ENCODE measurements at places on chromosomes 1 and 21.
A peak's percentile ranks its signal among the peaks of the same experiment; 100 is the strongest.

GRCh38 chr1:236465231-236465958 lies 58.4 kb upstream of the LGALS8 start:
- DNase-seq: no peak

DNA sequence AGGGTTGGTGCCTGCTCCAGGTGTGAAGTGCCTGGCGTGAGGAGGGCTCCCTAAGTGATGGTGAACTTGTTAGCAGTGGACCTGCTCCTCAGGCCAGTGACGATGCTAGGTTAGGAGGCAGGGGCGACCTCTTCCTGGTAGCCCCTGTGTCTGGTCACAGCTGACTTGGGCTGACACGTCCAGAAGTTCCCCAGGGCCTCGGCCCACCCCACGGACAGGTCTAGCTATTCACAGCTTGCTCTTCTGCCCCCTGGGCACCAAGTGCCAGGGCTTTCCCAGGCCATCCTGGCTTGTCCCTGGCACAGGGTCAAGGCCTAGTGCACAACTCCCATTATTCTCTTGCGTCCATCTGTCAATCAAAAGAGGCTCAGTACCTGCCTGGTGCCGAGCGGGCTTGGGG lies 10.9 kb upstream of the C1orf167 start:
- no peak for DNase-seq

- DNase-seq: no peak
These were observed 2.5 kb downstream of the ADAR start for GRCh38 chr1:154605534-154605933.

DNA sequence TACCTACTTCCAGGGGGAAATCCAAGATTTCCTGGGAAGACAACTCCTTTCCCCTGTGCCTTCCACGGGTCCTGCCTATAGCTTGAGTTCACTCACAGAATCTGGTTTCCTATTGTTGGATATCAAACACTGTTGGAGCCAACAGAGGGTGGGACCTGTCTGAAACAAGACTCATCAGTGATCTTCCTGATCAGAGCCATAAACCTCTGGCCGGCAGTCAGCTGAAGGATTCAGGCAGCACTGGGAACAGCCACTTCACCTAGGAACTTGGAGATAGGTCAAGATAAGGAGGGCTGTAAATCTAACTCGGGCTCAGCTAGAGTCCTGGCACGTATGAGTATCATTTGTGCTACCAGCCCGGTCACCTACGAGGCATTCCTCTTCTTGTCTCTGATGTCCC lies 23.3 kb downstream of the SH3BP5L start:
- no peak for DNase-seq

DNA sequence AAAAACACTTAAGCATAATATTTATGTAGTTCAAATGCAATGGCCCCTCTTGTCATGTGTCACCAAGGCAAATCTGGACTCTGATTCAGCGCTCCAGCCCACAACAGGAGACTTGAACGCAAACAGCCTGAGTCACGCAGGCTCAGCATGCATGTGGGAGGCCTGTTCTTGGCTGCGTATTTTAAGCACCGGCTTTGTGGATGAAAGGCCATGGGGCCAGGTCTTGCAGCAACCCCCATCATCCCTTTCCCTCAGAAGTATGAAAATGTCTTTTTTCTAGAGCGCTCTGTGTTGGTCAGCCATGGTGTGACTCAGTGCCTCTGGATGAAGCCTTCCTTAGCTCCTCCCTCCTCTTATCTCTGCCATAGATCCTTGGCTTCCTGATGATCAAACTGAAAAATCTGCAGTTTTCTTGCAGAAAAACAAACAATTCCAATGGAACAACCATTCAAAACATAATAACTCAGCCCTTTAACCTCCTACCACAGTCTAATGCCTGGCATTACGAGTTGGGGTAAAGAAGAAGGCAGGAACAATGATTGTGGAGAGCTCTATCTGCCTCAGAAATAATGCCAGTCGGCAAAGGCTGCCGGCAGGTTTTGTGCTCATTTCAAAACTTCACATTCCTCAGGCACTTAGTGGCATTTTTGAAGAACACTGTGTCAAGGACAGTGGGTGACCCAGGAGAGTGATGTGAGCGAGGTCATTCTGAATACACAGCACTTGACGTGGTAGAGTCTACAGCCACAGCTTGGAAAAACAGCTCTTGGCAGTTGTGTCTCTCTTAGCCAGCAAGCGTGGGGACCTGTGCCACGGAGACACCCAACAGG lies 167.5 kb downstream of the CLIC6 start:
- DNase-seq: peak; percentile 86

DNA sequence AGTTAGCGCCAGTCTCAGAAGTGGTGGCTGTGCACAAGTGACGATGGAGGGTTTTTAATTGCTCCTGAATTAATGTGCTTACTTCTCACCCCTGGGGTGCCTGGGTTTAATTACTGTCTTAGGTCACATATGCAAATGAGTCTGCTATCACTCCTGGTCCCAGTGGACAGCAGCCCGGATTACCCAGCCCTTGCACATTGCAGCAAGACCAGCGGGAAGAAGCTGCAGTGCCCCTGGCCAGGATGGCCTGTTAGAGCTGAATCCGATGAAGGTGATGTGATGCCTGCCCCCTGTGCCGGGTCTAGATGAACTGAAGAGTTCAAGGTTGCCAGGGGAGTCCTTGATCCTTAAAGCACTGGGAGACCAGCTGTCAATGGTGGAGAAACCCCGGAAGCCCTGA lies 24.2 kb downstream of the ENO1 start:
- no peak for DNase-seq

DNA sequence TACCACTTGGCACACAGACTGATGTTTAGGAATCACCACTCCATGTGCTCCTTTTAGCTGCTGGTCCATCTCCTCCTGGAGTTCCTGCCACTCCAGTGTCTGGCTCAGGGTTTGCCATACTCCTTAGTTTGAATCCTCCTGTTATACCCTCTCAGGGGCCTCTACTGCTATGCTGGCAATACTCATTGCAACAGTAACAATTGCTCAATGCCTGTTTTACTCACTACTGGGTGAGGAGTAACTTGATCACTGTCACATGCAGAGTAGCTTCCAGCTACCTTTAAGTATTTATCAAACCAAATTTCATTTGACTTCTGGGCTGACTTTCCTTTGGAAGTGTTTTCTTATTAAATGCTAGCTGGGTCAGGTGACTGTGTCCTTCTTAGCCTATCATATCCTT lies 107.2 kb upstream of the WLS start:
- no peak for DNase-seq

- DNase-seq: peak; percentile 72
These were observed 898 bp upstream of the TMEM200B start for GRCh38 chr1:29124366-29125236.

GRCh38 chr1:209430821-209431259 lies 152.7 kb upstream of the CAMK1G start:
- DNase-seq: no peak

- DNase-seq: no peak
These were observed 71.6 kb downstream of the ELAVL4 start for GRCh38 chr1:50180367-50180766.

DNA sequence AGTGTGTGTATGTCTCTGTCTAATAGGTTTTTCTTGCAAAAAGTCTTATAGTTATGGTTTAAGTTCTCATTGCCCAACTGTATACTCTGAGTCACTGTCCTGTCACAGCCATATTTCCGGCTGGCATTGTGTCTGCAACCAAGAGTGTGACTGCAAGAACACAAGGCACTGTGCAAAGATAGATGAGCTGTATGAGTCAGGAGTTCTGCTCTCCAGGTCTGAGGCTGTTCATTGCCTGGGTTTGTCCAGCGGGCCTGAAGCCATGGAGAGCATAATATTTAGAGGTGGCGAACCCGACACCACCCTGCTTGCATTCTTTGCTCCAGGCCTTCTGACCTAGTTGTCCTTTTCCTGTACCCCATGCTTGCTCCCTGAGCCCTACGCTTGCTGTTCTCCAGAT lies 50.9 kb upstream of the CNIH3 start:
- DNase-seq: peak; percentile 46

GRCh38 chr1:64875606-64876005 lies 90.7 kb downstream of the JAK1 start:
- no peak for DNase-seq

DNA sequence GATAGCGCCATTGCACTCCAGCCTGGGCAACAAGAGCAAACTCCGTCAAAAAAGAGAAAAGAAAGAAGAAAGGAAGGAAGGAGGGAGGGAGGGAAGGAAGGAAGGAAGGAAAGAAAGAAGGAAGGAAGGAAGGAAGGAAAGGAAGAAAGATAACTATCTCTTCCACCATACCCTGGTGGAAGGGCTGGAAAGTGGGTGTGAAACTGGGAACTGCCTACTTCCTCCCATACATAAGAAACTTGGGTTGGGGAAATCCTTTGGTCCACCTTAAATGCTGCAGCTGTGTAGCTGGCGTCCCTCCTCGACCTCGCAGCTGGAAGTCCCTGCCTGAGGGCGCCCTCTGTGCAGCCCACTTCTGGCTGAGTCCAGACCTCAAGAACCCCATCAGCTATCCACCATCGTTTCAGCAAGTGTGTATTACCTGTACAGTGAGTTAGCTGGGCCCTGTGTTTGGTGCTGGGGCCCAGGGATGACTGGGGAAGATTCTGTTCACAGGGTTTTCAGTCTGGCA lies 4.6 kb upstream of the FAM167B start:
- no peak for DNase-seq

GRCh38 chr1:53069663-53070327 lies 7.8 kb downstream of the PODN start:
- peak; percentile 36 for DNase-seq

DNA sequence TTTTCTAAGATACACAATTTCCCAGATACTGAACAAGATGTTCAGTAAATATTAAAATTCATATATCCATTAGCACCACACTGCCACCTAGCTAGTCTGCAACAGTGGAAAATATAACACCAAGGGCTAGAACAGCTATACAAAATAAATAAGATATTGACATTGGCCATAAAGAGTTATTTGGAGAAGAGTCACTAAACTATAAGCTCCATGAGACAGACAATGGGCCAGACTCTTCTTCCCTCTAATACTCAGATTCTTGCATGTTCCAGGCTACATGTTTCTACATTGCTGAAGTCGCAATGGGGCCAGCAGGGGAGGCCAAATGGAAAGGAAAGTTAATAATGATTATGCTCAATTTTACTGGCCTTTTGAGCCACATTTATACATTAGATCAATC lies 21.5 kb downstream of the SPATA6 start:
- no peak for DNase-seq

DNA sequence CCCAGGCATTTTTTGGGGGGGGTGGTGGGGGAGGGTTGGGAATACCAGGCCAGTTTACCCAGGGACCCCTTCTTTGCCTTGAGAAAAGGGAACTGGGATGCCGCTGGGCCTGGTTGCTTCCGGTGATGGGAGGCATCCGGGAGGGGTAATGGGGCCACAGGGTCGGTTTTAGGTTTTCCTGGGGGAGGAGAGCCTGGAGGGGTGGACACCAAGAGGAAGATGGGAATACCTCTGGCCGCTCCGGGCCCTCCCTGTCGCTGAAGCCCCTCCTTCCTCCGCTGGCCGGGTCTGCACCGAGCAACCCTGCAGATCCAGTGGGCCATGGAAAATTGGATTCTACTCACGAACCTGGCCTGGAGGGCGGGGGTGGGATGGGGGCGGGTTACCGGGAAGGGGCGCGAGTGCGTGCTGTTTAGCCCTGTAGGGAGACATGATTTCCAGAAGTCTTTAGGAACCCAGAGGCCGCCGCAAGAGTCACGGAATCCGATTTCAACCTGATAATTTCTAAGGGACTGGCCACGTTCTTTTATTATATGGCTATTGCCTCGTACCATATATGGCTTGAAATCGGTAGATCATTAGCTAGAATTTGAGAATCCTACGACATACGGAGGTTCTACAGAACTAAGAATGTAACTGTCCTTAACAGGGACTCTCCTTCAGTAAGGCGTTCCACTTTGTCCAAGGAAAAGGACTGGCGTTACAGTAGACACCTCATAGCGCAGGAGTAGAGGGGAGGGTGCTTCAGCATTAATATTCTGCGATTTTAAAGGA lies 749 bp downstream of the AKIRIN1 start:
- DNase-seq: peak; percentile 48

- DNase-seq: no peak
These were observed 11.8 kb upstream of the RHBDL2 start for GRCh38 chr1:38953433-38953860.

- DNase-seq: no peak
These were observed 4.2 kb downstream of the TENT5C start for GRCh38 chr1:117610036-117610435.

DNA sequence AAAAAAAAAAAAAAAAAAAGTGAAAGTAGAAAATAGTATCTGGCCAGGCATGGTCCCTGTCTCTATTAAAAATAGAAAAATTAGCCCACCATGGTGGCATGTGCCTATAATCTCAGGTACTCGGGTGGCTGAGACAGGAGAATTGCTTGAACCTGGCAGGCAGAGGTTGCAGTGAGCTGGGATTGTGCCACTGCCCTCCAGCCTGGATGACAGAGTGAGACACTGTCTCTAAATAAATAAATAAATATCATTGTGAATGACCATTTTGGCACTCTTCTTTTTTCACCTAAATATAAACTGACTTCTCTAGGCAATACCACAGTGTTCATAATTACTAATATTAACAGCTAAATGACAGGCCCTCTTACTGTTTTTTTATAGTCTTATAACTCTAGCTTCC lies 14.5 kb downstream of the ELOA start:
- DNase-seq: no peak

DNA sequence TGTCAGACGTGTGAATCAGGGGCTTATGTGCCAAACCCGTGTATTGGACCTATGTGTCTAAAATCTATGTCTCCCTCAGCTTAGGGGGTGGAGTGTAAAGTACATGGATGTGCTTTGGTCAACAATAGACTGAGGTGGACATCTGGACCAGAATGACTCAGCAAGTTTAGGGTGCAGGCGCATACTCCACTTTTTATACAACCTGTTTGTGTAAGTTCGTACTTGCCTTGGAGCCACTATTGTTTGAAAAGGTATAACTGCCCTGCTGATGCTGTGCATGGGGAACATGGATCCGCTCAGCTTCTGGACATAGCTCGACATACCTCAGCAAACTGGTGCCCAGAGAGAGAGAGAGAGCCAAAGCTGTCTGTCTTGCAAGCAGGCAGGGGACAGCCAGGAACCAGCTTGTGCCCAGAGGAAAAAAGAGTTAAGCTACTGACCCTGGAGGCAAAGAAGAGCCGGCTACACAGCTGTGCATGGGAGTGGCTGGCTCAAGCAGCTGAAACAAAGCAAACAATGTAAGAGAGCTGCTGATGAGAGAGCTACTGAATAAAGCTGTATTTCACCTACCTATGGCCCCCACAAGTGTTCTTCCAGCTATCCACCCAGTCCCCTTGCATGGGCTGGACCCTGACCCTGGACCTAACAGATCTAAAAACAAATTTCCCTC lies 41.2 kb downstream of the GJA5 start:
- DNase-seq: no peak

DNA sequence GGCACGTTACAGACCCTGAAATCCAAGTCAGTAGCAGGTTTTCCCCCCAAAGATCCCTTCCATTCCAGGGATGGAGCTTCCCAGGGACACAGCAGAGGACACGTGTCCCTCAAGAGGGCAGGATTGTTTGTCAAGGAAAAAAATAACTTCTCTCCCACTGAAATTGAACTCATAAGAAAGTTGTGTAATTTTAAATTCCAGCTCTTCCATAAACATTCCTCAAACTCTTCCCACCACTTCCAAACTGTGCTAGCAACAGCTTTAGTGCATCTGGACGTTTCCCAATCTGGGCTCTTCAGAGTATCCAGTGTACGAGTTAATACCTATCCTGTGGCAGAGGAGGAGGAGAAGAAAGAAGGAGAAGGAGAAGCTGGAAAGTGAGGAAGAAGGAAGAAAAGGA lies 79.6 kb downstream of the PSMG1 start:
- no peak for DNase-seq
